Stimulated activated CD4-positive, alpha-beta T cell treated with anti-CD3 and anti-CD28 coated beads, Interleukin-12 subunit alpha, Interleukin-12 subunit beta, amount 100 ng/mL, for 48 hours (primary cell): ENCODE measurements at places on chromosomes 4 and X.

GRCh38 chrX:99939883-99940232 is 470.2 kb downstream of the PCDH19 start:
- no peak for DNase-seq

GRCh38 chr4:112167794-112168193 is 22.5 kb downstream of the FAM241A start:
- no peak for DNase-seq

- no peak for DNase-seq
These were observed 13.7 kb upstream of the SMIM20 start for GRCh38 chr4:25900310-25900709.

DNA sequence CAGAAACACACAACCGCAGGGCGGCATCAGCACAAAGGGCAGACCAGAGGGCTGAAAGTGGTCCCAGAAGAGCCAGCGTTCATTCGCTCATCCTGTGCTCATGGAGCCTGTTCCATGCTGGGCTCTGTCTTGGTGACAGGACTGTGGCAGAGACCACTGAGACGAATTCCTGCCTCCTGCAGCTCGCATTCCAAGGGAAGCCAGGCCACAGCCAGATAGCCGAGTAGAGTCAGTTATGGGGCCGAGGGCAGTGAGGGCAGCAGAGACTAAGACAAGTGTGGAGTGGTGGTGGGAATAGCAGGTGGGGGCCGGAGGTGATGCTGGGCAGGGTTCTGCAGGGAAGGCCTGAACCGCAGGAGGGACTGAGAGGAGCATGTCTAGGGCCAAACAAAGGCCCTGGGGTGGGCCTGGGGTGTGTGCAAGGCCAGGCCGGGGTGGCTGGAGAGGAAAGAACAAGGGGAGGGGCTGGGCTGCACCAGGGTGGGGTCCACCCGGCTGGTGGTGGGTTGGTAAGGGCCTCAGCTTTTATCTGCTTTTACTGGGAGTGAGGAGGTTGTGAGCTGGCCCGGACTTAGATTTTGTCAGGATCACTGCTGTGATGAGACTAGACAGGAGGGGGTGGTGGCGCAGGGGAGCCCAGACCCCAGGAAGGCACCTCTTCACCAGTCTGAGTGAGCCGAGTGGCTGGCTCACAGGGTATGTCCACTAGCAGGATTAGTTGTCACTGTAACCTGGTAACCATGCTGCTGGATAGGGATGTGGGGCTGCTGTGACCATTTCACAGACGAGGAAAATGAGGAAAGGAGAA is 6.3 kb downstream of the PSAPL1 start:
- no peak for DNase-seq

DNA sequence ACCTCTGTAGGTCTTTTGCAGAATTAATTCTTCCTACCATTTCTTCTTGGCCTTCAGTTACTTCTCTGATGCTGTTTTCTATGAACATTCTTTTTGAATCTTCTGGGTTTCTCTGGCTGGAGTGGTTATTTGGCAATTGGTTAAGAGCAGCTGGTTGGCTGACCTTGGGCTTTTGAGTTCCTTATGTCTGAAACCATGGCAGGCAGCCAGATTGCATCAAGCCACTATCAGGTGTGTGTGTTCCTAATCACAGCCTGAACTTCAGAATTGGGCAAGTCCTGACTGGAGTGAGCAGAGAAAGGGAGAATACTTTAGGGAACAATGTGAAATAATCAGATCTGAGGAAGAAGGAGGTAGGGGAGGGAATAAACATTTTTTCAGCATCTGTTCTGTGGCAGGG is 90.2 kb downstream of the ARHGAP10 start:
- no peak for DNase-seq

- DNase-seq, result no peak
These were observed 195.7 kb upstream of the ANK2 start for GRCh38 chr4:112853662-112854256.

DNA sequence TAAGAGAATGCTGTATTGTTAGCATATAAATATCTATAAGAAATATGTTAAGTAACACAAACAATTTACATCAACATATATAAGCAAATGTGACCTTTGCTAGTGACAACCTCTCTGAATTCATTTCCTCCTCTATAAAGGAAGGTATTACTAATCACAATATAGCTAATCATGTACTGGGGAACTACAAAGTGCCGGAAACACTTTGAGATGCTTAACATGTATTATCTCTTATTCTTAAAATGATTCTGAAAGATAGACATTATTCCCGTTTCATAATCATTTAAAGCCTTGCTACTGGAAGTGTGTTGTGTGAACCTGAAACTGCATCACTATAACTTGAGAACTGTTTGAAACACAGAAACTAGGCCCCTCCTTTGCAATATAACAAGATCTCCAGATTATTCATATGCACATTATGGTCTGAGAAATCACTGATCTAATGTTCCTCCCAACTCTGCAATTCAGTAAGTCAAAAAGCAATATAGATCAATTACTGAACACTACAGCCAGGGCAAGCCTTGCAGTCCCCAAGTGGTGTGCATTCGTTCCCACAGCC is 54.0 kb downstream of the KLHL8 start:
- no peak for DNase-seq

GRCh38 chrX:152876931-152877840 is 20.7 kb upstream of the ZNF185 start:
- no peak for DNase-seq

GRCh38 chrX:15495801-15496200 is 2.7 kb upstream of the PIR start:
- DNase-seq, result no peak

GRCh38 chrX:34809096-34809495 is 133.5 kb upstream of the FAM47B start:
- no peak for DNase-seq

- DNase-seq, result no peak
These were observed 2268.1 kb downstream of the PCDH7 start for GRCh38 chr4:32988165-32988811.

GRCh38 chr4:40190465-40190864 is 6.4 kb upstream of the RHOH start:
- no peak for DNase-seq

DNA sequence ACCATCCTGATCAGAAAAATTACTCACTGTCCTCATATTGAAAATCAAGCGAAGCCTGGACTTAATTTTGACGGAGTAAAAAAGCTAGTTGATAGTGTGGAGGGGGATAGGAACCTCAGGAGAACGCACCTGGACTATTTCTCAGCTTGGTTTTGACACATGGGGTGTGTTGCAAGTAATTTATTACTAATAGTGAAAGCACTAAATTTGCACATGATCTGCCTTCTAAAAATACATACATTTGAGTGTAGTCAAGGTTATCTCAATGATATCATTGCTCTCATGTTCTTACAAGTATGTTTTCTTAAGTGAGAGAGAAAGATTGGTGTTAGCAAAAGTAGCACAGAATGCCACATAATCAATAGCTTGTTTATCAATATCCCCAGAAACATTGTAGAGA is 29.5 kb downstream of the LRIT3 start:
- DNase-seq, result no peak

DNA sequence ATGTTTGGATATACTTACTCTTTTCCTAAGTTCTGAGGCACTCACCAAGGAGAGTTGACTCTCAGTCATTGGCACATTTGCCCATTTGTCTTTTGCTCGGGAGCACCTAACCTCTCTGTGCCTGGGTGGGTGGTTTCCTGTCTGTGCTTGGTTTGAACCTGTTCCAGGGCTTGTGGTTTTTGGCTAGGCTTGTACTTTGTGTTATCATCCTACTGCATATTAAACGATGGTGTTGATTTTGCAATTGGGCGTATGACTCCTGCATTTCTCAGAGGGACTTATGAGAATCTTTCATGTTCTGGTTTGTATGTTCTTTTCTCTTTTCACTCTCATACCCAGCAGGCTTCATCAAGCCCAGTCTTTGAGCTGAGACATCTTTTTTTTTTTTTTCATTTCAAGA is 161.7 kb downstream of the BTC start:
- DNase-seq, result peak; percentile 28

DNA sequence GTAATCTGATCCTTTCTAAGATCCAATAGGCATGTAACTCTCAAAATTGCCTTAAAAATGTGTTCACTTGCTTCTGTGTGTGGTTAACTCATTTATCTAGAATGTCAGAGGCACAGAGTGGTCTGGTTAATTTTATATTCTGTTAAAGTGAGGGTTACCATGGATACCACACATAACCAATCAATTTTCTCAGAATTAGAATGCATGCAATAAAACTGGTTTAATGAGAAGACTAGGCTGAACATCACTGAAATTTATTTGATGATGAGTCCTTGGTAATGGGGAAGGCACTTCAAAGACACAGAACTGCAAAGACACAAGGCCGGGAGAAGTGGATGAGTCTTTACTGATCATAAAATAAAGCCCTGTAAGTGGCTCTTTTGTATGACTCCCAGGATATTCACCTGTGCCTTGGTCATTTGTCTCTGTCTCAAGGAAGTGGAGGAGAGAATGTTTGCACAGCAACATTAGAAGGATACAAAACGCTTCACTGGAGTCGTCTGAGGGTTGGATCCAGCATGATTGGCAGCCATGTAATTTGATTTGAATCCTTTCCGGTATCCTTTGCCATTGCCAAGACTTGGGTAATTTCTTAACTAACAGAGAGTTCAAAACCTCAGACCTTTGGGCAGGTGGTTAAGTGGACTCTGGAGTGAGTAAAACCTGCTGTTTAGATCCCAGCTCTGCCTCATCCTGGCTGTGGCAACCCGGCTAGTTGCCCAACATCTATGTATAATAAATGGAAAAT is 94.0 kb upstream of the RBPJ start:
- no peak for DNase-seq

DNA sequence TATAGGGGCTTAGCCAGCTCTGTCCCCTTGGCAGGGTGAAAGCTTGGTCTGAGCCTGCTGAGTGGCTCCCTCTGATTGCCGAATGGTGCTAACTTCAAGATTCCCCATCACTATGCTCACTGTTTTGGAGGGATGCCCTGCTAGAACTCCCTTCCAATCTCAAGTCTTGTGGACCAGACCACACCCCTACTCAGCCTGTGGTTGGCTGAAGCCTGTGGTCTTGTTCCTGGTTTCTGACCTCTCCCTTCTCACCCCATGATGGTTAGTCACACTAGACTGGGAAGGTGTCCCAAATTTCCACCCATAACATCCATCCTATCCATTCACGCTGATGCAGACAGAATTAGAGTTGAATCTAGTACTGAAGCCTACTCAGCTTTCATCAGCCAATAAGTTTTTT is 184.7 kb upstream of the NDP start:
- no peak for DNase-seq

DNA sequence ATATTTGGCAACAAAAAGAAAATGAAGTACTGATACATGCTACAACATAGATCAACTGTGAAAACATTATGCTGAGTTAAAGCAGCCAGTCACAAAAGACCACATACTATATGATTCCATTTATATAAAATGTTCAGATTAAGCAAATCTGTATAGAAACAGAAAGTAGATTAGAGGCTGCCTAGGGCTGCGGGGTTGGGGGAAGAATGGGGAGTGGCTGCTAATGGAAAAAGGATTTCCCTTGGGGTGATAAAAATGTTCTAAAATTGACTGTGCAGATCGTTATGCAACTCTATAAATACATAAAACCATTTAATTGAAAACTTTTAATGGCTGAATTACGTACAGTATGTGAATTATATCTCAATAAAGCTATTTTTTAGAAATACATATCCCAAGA is 46.8 kb downstream of the NEK1 start:
- DNase-seq, result no peak

DNA sequence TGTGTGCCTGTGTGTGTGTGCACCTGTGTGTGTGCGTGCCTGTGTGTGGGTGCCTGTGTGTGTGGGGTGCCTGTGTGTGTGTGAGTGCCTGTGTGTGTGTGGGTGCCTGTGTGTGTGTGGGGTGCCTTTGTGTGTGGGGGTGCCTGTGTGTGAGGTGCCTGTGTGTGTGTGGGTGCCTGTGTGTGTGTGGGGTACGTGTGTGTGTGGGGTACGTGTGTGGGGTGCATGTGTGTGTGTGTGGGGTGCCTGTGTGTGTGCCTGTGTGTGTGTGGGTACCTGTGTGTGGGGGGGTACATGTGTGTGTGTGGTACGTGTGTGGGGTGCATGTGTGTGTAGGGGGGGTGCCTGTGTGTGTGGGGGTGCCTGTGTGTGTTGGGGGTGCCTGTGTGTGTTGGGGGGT is 73.4 kb upstream of the HGFAC start:
- no peak for DNase-seq

DNA sequence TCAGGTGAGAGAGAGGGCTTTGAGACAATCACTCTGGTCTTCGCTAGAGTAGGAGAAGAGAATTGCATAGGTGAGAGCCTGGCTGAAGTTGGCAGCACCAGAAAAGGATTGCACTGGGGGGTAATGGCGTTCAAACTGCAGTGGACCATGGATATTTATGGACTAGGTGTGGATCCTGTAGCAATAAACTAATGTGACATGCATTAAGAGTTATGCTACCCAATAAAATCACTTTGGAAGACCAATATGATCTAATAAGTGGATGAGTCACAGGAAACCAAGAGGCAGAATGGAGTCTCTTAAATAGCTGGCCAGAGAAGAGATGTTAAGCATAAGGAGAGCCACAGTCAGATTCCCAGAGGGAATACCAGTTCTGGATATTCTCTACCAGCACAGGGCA is 259.8 kb downstream of the FBXO8 start:
- no peak for DNase-seq

GRCh38 chrX:28884823-28885222 is 297.6 kb downstream of the IL1RAPL1 start:
- no peak for DNase-seq

GRCh38 chr4:104966349-104967033 is 180.2 kb upstream of the TET2 start:
- peak; percentile 50 for DNase-seq

GRCh38 chr4:74293558-74293957 is 14.7 kb upstream of the EPGN start:
- no peak for DNase-seq

GRCh38 chrX:10755439-10756334 is 135.3 kb upstream of the MID1 start:
- no peak for DNase-seq

DNA sequence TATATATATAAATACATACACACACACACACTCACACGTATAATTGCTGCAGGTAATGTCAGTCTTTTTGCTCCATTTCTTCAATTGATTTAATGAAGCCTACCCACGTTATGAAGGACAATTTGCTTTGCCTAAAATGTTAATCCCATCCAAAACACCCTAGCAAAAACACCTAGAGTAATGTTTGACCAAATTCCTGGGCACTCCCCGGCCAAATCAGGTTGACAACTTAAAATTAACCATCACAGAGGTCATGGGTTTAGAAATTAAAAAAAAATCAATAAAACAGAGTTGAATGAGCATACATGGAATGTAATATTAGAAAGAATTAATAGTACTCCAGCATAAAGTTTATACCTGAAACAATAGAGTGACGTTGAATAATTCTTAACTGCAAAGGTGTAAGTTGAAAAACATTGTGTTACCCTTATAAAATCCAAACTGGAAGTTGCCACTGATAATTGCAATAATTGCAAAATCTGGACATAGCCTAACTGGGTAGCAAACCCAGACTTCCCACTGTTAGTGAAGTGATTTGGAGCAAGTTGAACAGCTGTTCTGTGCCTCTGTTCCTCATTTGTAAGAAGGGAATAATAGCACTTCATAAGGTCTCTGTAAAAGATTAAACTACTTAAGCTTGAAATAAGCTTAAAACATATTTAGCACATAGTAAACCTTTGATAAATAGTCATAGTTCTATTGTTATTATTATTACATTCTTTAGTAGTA is 2120.5 kb downstream of the PCDH7 start:
- no peak for DNase-seq
